T-helper 2 cell (primary cell): ENCODE measurements at places on chromosomes 13 and 19.

DNA sequence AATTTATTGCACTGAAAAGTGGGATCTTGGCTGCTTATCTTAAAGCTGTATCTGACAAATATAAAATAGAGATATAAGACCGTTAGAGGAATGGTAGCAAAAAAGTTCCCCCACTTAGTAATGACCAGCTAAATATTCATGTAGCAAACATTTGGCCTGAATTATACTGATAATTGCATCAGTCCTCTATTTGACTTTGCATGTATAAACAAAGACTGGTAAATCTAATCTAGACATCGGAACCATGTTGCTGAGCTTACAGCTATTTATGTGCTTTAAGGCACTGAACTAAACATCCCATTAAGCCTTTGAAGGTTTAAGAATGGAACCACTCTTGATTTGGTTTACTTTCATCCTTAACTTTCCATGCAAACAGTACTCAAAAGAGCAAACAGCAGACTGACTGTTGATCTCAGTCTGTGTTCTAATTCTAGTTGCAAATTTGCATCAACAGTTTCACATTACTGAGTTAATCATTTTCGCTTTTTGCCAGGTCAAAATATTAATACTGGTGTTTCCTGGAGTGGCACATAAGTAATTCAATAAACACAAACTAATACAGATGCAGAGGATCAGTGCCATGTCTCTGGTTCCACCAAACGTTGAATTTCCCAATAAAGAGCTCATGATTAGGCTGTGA, 203.5 kb upstream of the HTR2A start:
- DNase-seq: no peak

- no peak for DNase-seq
Observed at GRCh38 chr13:37561031-37561430, 37.5 kb downstream of the POSTN start.

GRCh38 chr19:41784743-41785142, 11.6 kb upstream of the CEACAM3 start:
- DNase-seq: peak; percentile 12

DNA sequence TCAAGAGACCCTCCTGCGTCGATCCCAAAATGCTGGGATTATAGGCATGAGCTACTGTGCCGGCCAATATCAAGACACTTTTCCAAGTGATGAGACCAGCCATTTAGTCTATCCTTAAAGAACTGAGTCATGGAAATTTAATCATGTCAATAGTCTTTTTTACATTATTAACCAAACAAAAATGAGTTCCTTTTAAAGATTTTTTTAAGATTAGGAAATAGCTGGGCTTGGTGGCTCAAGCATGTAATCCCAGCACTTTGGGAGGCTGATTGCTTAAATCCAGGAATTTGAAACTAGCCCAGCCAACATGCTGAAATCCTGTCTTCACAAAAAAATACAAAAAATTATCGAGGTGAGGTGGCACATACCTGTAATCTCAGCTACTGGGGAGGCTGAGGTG, 16.7 kb upstream of the ZNF564 start:
- DNase-seq: no peak

DNA sequence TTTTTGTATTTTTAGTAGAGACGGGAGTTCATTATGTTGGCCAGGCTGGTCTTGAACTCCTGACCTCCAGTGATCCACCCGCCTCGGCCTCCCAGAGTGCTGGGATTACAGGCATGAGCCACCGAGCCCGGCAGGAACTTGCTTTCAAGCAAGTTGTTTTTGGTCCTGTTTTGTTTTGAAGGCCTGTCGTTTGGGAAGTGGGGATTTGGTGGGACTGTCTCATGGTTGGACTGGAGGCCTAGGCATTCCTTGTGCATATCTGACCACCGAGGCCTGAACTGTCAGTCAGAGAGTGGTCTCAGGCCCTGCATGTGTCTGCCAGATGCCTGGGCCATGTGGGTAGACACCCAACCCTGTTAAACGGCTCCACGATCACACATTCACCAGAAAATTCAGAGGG, 26.3 kb downstream of the UBXN6 start:
- DNase-seq: no peak

DNA sequence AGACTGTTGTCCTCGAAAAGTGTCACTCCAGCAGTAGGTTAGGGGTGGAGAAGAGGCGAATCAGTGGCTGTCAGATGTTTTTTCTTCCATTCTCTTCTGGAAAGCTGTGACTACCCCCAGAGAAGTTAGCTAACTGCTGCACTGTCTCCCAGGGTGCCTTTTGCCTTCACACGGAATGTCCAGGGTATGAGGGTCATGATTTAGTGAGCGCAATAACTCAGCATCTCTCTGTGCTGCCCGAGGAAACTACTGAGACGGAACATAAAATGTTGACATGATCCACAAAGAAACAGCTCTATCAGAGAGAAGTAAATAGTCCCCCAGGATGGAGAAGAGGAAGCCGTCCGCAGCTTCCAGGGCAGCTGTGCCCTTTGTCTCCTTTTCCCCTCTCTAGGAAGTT, 254.0 kb upstream of the ARGLU1 start:
- DNase-seq: no peak

GRCh38 chr13:77696006-77696878, 1.2 kb upstream of the SLAIN1 start:
- DNase-seq: no peak

DNA sequence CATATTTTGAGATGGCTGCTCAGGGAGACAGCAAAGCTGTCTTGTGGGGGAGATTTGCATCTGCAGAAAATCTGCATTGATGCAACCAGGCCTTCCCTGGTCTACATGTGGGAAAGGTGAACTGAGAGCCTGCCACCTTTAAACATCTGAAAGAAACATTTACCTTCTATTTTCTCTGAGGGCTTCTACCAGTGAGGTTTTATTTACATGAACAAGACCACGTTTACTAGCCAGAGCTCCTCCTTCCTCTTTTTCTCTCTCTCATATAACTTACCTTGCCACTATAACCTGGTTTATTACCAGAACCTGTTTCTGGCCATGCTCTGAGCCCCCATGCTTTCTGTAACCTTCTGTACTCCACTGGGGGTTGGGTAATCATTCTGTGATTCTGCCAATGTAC, 14.4 kb upstream of the RUBCNL start:
- no peak for DNase-seq

- no peak for DNase-seq
Observed at GRCh38 chr13:85373322-85373721, 425.9 kb downstream of the SLITRK6 start.

DNA sequence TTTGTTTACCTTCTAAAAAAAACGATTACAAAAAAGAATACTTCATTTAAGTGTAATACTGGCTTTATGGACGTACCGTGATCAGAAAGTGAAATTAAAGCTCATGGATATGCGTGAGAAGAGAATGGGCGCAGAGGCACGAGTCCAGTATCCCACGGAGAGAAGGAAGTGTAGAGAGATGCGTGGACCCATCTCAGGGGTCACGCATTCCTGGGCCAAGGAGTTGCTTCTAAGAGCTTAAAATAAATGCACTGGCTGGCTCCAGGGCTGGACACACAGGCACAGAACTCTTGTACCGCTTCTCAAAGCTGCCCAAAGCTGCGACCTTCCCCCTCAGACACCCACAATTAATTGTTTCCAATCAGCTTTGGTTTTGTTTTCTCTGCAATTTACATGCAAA, 8.7 kb upstream of the SPC24 start:
- no peak for DNase-seq

DNA sequence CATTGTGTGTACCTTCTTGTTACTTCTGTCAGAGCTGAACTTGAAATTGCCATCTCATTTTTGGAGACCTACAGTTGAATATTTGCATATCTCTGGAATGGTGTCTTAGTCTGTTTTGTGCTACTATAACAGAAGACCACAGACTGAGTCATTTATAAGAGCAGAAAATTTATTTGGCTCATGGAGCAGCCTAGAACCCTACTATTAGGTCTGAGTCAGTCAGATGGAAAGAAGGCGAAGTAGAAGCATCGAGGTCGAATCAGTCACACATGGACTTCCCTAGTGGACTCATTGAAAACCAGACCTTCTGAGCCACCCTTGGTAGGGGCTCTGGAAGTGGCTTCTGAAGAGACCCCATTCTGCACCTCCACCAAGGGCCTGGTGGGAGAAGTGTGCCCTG, 33.9 kb upstream of the TPT1 start:
- DNase-seq: no peak

GRCh38 chr13:53240401-53241025, 211.9 kb downstream of the OLFM4 start:
- DNase-seq: no peak

GRCh38 chr19:5046339-5047039, 77.6 kb downstream of the KDM4B start:
- DNase-seq: no peak

DNA sequence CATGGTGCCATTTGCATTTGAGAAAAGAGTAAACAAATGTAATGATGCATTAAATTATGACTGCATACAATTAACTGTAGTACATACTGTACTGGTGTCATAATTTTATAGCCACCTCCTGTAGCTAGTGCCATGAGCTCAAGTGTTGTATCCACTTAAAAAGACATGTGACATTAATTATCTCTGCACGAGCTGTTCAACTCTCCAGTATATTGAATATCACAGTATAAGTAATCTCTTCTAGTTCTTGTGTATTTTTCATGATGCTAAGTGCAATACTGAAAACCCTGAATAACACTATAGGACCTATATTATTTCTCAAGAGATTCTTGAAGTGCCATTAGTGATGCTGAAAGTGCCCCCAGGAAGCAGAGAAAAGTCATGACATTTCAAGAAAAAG, 387.3 kb downstream of the PCDH17 start:
- DNase-seq: no peak

GRCh38 chr19:30609656-30610270, 237.6 kb downstream of the ZNF536 start:
- DNase-seq: no peak
